ENCODE measurements at places on chromosomes 2 and 18. TPM values are rescaled to one million over a fixed set of nuclear protein-coding genes. Genes with fewer than 3 reads are reported as not detected.

The ACTG2 gene
- total RNA-seq = not detected

DNA sequence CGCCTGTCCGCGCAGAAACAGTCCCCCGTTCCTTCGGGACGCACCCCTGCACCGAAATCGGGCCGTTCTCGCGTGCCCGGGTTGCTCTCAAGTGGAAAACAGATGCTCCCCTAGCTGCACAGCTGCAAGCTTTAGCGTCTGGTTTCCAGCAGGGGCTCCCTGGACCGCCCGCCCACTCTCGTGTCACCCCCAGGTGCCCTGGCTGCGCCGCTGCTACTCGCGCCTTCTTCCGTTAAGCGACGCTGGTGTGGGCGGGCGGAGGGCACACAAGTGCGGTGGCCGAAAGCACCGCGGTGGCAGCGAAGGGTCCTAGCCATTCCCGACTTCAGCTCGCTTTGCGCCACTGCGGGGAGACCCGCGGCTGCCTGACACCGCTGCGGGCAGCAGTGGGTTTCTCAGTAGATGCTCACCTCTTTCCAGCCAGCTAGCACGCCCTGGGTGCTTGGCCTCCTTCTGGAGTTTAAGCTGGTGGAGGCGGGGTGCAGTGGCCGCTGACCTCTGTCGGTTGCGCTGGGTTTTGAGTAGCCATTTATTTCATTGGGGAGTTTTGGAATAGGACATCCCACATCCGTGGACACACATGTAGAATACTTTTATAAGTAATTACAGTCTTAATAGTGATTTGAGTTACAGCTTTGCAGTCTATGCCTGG is 806 bp downstream of the ZNF407 start:
- peak; percentile 71 for DNase-seq

The EML6 gene
- 0.38 TPM for total RNA-seq

- no peak for DNase-seq
Observed at GRCh38 chr18:71327441-71327840, 1038.6 kb downstream of the SOCS6 start.

DNA sequence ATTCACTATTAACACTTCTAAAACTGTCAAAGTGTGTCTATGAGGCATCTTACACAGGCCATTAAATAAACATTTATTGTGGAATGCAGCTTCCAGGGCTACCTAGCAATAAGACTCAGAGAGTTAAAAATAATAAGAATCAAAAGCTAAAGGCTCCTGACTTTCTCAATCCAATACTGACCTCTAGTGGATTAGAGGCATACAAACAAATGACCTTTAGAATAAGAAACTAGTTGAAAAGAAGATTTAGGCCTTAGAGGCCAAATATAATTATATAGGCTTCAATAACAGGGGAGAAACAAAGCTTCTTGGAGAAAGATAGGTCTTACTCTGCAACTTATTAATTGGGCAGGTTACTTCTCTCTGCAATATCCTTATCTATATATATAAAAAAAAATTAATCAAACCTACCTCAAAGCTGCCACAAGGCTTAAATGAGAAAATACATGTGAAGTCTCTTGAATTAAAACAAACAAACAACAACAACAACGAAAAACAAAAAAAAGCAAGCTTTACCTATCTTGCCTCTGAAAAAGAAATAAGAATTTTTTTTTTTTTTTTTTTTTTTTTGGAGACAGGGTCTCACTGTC is 246.1 kb downstream of the EXOC6B start:
- DNase-seq = no peak
